ENCODE measurements at places on chromosomes 16 and 17.
A peak's percentile ranks its signal among the peaks of the same experiment; 100 is the strongest.

DNA sequence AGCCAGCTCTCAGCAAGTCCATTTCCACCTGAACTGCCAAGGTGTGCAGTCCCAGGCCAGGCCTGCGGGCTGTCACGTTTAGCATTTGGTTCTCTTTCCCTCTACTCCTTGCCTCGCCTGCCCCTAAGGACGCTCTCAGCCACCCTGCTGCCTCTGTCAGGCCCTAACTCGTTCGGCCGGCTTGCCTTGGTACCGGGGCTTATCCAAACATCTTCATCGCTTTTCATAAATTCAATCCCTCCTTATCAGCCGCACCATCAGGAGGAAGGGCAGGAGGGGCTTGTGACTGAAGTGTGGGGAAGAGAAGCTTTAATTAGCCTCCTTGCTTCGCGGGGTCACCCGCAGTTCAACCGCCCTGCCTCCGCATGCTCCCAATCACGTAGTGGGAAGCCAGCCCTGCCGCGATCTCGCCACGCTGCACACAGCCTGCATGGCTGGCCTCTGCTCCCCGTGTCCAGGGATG, 231.1 kb downstream of the SOX9 start:
- DNase-seq: peak; percentile 45

GRCh38 chr17:71338396-71338795, 782.4 kb upstream of the SOX9 start:
- no peak for DNase-seq

GRCh38 chr16:79264237-79265109, 336.1 kb downstream of the MAF start:
- no peak for DNase-seq

GRCh38 chr17:69223809-69224208, 4.8 kb downstream of the ABCA10 start:
- DNase-seq: no peak

DNA sequence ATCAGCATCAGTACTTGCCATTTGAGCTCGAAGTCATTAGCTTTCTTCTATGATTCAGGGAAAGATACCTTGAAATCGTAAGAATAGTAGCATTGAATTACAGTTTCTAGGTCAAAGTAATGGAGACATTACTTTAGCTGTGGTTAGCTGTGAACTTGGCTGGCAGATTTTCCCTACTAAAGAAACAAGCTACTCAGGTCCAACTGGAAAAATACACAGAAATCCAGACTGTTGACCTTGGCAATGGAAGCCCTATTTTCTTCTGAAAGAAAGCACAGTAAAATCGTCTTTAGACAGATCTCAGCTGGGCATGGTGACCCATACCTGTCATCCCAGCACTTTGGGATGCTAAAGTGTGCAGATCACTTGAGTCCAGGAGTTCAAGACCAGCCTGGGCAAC, 13.4 kb upstream of the DNAJA2 start:
- DNase-seq: no peak

GRCh38 chr16:66036793-66037715, 329.4 kb upstream of the CDH5 start:
- peak; percentile 22 for DNase-seq

GRCh38 chr16:75130150-75130771, 13.7 kb upstream of the LDHD start:
- DNase-seq: peak; percentile 51

- DNase-seq: no peak
These were observed 38.1 kb upstream of the ABCC12 start for GRCh38 chr16:48193846-48194245.

GRCh38 chr17:66331038-66331816, 28.8 kb downstream of the PRKCA start:
- DNase-seq: no peak

DNA sequence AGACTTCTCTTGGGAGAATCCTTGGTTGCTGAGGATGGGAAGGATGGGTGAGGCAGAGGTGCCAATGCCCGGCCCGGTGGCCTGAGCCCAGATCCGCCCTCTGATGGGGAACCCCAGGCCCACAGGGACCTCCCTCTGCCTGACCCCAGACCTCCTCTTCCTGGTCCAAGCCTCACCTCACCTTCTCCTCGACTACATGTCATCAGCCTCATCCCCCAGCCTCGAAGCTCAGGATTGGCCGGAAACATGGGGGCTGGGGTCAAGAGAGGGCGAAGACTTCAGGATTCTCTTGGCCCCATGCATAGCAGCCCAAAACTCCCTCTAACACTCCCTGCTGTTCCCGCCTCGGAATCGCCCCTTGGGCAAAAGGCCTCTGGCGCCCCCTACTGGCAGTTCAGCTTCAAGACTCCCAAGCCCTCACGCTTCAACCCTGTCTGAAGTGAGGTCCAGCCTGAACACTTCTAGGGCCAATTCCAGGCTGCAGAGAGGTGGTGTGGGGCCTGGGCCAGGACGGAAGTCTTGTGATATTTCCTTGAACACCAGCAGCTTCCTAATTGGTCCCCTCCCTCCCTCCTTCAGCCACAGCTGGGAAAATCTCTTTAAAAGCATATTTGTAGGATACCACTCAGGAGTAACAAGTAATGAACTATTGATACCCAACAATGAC, 47.2 kb downstream of the ARHGAP27 start:
- DNase-seq: peak; percentile 83

GRCh38 chr17:70523426-70523825, 354.1 kb downstream of the KCNJ2 start:
- DNase-seq: no peak

DNA sequence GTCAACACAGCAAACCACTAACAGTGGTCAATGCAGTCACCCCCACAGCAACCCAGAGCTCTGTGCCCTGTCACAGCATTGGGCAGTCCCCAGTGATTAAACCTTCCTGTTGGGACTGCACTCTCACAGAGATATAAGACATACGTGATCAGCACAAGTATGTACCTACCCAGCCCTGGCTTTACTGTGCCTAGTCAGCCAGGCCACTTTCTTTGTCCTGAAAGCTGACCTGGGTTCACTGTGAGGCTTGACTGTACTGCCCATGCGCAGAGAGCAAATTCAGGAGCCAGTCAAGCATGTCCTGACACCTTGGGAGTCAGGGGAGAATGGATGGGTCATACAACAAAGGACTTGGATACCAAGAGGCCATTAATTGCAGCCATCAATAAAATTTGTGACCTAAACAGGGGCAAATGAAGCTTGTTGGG, 10.9 kb upstream of the TMEM170A start:
- DNase-seq: no peak

DNA sequence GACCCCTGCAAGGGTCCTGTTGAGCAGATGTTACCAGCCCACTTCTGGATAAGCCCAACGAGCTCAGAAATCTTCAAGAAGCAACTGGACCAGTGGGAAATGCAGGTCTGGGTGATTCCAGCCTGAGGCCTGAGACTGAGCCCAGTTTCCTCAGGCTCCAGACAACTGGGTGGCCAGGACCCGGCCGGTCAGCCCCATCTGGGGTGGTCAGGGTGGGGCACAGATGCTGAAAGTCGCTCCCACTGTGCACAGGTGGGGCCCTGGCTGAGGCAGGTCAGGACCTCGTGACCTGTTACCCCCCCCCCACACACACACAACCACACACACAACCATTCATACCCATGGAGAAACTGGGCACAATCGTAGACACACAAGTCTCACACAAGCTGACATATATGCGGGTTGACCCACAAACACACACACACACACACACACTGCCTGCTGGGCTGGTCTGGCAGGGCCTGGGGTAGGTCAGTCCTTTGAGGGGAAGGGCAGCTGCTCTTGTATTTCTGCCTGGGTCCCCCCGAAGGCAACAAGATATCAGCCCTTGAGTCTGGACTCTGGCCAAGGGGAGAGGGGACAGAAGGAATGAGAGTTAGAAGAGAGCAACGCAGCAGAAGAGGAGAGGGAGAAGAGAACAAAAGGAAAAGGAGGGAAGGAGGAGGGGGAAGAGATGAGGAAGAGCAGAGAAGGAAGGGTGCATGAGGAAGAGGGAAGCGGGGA, 99.0 kb upstream of the CDH5 start:
- DNase-seq: no peak

GRCh38 chr17:31144428-31144827, 49.7 kb downstream of the NF1 start:
- DNase-seq: no peak

- DNase-seq: no peak
These were observed 269.0 kb upstream of the CCL2 start for GRCh38 chr17:33986088-33986487.

GRCh38 chr17:17552351-17553216, 38.9 kb downstream of the PEMT start:
- DNase-seq: no peak

- DNase-seq: no peak
These were observed 130.2 kb upstream of the CHMP6 start for GRCh38 chr17:80861418-80861815.

- no peak for DNase-seq
These were observed 34.7 kb downstream of the CDRT15 start for GRCh38 chr17:14201988-14202380.

DNA sequence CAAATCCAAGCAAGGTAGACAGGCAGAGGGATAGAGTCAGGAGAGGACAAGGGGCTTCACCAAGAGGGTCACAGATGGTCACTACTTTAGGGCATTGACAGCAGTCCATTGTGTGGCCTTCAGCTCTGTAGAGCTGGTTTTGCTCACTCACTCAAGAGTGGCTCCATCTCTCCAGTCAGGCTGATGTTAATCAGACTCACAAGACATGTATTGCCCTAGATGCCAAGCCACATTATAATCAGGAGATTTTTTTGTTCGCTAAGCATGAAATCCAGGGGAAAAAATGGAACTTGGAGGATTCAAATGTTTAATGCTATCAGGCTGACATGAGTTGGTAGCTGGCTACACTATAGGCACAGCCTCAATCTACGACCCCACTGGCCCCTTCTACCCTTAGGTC, 32.5 kb downstream of the CD300LF start:
- no peak for DNase-seq

GRCh38 chr17:67615736-67616135, 102.0 kb upstream of the NOL11 start:
- no peak for DNase-seq

DNA sequence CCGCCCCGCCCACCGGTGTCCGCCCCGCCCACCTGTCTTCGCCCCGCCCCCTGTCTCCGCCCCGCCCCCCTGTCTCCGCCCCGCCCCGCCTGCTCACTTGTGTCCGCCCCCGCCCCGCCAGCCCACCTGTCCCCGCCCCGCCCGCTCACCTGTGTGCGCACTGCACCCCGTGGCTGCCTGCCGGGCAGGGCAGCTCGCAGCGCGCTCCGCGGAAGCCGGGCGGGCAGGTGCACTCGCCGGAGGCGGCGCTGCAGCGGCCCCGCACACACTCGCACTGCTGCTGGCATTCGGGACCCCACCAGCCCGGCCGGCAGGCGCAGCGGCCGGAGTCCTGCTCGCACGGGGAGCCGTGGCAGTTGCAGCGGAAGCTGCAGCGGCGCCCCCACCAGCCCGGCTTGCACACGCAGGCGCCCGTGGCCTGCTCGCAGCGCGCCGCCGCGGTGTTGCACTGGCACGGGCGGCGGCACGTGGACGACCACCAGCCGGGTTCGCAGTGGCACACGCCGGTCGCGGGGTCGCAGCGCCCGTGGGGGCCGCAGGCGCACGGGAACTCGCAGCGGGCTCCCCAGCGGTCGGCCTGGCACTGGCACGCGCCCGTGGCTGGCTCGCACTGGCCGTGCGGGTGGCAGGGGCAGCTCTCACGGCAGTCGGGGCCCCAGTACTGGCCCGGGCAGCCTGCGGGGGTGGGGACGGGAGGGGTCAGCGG, 2.1 kb downstream of the SCARF1 start:
- DNase-seq: no peak

DNA sequence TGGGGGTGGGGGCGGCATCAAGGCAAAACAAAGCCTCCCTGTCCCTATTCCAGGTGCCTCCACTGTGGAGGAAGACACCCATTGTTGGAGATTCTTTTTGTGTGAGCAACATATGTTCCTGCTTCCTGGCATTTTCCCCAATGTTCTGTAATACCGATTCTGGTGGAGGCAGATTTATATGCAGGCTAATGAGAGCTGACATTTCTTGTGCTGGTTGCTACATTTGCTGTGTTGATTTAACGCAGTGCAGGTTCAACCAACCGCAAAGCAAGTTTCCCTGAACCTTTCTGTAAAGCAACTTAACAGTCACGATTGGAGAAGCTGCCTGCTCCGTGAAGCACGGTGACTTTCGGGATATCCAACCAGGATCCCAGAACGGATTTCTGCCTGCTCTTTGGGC, 260.5 kb downstream of the CBLN1 start:
- peak; percentile 97 for DNase-seq

- DNase-seq: peak; percentile 34
These were observed 702.6 kb upstream of the CDH8 start for GRCh38 chr16:62738666-62739460.

- no peak for DNase-seq
These were observed 81.0 kb downstream of the MYH11 start for GRCh38 chr16:15775663-15776304.

DNA sequence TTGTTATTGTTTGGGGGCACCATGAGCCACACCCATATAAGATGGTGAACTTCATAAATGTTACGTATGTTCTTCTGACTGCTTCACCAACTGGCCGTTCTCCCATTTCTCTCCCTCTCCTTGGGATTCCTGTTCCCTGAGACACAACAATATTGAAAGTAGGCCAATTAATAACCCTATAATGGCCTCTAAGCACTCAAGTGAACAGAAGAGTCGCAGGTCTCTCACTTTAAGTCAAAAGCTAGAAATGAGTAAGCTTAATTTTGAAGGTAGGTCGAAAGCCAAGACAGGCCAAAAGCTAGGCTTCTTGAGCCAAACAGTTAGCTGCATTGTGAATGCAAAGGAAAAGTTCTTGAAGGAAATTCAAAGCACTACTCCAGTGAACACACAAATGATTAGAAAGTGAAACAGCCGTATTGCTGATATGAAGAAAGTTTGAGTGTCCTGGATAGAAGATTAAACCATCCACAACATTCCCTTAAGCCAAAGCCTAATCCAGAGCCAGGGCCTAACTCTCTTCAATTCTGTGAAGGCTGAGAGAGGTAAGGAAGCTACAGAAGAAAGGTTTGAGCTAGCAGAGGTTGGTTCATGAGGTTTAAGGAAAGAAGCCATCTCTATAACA, 25.8 kb downstream of the HLF start:
- DNase-seq: no peak

GRCh38 chr16:4660454-4661007, 32.8 kb upstream of the NUDT16L1 start:
- DNase-seq: no peak

DNA sequence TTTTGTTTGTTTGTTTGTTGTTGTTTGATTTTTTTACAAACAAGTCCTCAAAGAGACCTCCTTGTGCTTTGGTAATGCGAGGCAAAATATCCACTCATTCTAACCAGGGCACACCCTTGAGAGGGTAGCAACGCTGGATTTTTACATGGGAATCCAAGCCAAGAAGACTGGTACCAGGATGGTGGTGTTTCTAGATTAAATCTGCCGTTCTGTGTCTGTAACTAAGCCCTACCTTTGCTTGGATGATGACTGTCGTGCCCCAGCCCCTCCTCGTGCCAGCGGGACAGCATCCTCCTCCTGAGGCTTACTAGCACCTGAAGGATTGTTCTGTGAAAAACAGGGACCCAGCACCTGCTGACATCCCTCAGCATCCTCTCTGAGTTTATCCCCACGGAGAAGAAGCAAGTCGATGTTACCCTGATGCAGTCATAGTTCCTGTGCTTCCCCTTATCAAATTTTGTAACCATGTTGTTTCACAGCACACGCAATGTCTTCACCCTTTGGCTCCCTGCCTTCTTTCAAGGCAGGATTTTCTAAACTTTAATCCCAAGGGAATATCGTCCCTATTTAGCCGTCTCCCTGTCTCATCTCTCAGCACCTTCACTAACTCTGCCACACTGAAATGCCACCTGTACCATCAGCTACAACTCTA, 5.1 kb upstream of the HSBP1 start:
- no peak for DNase-seq

- DNase-seq: no peak
These were observed 504.2 kb upstream of the PSMD7 start for GRCh38 chr16:73792199-73793020.

GRCh38 chr17:41415833-41416335, 8.5 kb downstream of the KRT37 start:
- no peak for DNase-seq

Data from G401 (cell line).